ENCODE measurements at places on chromosomes 4 and X.

DNA sequence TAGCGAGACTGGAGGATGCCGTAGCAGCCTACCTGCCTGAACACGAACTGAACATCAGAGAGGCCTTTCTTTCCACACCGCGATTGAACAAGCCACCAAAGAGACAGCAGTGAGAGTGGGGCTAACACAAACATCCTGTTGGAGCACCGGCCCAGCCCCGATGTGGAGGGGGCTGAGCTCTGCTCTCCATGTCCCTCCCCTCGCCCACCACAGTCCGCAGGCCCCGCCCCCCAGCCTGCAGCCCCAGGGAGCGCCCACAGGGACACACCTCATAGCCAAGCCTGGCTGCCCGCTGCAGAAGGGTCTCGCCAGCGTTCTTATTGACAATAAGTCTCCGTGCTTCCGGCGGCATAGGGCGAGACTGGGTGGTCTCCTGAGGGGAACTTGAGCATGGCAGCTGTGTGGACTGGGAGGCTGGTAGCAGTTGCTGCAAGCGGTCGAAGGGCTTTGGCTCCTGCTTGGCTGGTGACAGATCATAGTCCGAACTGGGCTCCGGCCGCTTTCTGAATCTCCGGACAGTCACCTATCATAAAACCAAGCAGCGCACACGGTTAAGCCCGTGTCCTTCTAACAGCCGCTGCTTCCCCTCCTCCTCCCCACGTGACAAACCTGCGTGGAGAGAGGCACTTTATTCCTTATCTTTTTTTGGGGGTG is 35.8 kb downstream of the BCOR start:
- no peak for DNase-seq

- no peak for DNase-seq
Observed at GRCh38 chr4:25433966-25434827, 57.1 kb downstream of the ANAPC4 start.

- no peak for DNase-seq
Observed at GRCh38 chr4:142065086-142065647, 428.8 kb downstream of the IL15 start.

DNA sequence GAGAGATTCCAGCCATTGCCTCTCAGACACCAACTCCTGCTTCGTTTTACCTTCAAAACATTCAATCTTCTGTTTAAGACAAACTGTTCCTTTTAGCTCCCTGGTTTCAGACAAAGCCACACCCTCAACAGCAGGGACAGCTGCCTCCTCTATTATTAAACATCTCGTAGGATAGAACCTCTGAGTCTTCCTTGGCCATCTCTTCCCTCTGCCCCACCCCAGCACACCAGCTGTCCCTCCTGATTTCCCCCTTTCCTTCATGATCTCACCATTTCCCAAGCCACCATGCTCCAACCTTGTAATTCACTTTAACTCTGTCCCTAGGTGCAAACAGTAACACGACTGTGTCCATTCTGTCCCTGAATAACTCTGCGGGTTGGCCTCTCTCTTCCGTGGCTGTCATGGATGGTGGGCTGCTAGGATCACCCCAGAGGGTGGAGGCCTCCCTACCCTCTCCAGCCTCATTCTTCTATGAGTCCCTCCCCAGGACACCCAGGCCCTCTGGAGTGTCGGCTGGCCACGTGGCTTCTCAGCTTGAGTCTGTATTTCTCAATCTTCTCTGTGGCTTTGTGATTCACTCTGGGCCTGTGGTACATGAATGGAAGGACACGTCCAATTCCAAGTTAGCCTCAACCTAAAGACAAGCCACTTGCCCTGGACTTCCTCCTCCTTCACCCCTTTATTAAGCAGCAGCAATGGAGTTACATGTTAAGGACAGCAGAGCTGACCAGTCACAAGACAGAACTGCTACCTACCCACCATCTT is 349.9 kb downstream of the FBXW7 start:
- DNase-seq, result no peak

DNA sequence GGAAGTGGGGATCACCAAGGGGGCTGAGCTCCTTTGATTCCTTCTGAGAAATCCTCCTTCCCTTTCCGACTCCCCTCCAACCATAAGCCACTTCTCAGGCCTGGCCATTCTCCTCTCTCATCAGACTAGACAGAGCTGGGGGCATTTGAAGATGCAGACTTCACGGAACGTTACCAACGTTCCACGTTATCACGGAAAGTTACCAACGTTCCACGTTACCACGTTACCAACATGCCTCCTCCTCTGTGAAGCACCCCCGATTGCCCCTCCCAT is 85.4 kb upstream of the WWC2 start:
- no peak for DNase-seq

- no peak for DNase-seq
Observed at GRCh38 chrX:118723376-118723775, 4.0 kb upstream of the IL13RA1 start.

GRCh38 chr4:110586131-110586850 is 36.6 kb downstream of the PITX2 start:
- DNase-seq, result no peak

All from D721Med (cell line).